Stimulated activated CD4-positive, alpha-beta T cell treated with anti-CD3 and anti-CD28 coated beads, Interleukin-4, amount 100 ng/mL, for 4 hours (primary cell): ENCODE measurements at places on chromosomes 3 and 15.

GRCh38 chr3:140219923-140220452 lies 285.0 kb downstream of the CLSTN2 start:
- DNase-seq, result no peak

DNA sequence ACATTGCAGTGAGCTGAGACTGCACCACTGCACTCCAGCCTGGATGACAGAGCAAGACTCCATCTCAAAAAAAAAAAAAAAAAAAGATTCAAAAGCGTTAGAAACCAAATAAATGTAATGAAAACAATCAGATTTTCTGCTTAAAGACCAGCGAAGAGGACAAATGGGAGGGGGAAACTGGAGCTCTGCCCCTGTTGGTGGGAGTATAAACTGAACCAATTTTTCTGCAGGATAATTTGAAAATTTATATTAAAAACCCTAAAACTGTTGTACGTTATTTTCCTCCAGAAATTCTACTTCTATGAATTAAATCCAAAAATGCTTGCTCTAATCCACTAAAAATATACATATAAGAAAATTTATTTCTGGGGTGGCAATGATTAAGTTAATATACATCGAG lies 25.3 kb upstream of the ZSCAN2 start:
- no peak for DNase-seq

DNA sequence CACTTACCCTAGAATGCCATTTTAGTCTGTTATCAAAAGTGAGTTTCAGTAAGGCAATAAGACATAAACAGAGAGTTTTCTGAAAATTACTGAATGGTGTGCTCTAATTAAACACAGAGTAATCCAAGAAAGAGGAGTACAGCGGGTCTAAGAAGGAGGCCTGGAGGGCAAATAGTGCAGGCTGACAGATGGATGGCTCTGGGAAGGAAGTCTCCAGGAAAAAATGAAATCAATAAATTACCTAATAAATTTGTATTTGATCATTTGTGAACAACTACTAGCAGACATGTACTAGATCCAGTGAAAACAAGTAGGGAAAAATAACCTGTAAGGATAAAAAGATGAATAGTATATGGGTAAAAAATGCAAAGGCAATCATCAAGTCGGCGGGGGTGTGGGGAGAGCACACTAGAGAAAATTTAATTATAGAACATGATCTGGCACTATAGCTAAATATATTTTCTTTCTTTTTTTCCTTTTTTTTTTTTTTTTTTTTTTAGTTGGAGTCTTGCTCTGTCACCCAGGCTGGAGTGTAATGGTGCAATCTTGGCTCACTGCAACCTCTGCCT lies 22.6 kb upstream of the GPD1L start:
- no peak for DNase-seq

DNA sequence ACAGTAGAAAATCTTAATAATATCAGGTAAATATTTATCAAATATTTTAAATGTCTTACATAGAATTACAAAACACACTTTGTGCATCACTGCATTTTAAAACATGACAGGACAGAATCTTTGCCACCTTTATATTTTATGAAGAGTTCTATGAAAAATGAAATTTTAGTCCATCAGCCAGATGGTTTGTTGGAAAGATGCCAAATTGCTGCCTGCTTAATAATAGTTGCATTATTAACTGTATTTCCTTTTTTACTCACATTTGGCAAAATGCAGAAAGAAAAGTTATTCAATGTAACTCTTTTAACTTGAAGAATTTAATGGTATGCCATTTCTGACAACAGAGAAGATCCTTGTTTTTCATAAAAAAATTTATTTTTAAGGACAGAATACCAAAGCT lies 1271.6 kb downstream of the NSUN3 start:
- no peak for DNase-seq

DNA sequence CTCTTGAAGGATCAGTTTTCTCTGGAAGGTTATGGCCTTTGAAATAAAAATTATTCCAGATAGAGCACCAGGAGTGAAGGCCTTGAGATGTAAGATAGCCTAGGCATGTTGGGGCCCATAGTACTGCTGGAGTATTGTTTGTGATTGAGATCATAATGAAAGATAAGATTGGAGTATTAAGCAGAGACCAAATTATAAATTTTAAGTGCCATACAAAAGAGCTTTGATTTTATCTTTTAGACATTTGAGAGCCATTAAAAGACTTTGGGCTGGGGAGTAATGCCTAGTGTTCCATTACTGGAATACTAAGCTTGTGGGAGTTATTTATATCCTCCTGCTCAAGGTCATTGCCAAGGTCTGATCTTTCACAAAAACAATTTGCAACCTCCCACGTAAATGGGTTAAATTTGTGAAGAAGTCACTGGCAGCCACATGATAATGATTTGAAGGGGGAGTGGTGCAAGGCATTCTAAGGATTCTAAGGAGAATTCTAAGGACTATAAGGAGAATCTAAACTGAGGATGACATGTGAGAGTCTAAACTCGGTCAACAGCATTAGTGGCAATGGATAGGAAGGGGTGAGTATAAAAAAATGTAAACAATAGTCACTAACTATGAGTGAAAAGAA lies 12.8 kb downstream of the ELL3 start:
- no peak for DNase-seq
